ELF-1 (cell line): ENCODE measurements at places on chromosomes 1 and 21.

DNA sequence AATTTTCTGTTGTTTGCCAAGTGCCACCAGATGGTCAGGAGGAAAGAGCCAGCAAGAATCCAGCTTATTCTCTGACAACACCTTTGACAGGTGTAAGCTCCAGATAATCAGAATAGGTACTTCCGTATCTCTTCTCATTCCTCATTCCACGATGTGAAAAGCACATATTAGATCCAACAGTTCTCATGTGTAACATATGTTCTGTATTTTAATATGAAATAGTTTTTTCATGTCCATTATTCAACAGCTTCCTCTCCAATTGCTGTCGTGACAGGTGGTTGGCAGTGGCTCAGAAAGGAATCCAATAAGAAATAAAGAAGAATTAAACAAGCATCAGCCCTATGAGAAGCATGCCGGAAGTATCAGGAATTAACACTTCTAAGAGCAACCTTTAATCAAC lies 1624.7 kb downstream of the MRPL39 start:
- DNase-seq, result no peak

- no peak for DNase-seq
These were observed 13.0 kb downstream of the TFF3 start for GRCh38 chr21:42302076-42302650.

DNA sequence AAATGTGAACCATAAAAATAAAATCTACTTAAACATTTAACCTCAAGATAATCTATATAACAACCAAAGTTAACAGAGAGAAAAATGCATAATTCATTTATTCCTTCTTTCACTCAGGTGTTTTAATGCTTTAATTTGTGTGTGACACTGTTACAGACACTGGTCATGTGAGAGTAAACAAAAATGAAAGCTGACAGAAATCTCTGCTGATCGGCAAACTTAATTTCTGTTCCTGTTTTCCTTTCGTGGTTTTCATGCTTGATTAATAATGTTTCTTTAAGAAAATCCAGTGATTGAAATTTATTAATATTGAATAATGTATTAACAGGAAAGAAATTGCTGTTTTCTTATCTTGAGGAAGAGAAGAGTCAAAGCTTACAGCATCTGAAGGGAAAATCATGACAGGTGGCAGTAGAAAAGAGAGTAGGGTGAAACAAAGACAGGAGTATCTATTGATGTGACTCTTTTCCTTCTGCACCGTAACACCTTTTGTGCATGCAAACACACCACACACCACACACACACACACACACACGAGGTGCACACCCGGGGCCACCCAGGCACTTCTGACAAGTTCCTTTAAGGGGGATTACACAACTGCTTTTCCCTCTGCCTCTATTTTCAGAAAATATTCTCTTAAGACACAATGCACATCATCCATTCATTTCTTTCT lies 1.6 kb downstream of the OR2AK2 start:
- DNase-seq, result no peak

DNA sequence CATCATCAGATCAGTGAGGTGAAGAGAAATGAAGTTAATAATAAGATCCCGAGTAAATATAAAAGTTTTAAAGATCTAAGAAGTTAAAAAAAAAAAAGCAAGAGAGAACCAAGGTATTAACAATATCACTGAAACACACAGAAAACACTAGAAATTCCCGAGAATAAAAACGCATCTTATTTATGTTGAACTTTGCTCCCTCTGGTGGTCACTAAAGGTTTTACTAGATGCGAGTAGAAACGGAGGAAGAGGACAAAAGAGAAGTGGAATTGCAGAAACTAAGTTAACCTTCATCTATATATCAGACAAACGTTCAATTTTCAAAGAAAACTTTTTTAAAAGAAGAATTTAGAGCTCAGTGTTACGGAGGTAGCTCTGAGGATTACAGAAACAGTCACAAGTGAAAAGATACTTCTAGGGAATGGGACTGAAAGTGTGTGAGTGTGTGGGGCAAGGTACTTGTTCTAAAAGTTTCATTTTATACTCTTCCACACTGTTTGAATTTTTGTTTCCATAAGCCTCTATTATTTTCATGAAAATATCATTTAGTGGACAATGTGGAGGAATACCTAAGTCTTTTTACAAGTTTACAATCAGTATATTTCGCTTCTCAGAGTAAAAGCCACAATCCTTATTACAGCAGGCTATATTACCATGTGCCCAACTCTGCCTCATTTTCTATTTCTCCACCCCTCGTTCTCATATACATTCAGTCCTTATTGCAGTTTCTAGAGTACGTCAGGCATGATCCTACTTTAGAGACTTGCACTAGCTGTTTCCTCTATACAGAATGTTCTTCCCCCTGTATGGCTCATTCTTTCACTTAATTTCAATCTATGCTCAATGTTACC lies 19.7 kb downstream of the ACBD6 start:
- DNase-seq, result no peak

GRCh38 chr21:26840201-26840600 lies 5.0 kb downstream of the ADAMTS1 start:
- no peak for DNase-seq

DNA sequence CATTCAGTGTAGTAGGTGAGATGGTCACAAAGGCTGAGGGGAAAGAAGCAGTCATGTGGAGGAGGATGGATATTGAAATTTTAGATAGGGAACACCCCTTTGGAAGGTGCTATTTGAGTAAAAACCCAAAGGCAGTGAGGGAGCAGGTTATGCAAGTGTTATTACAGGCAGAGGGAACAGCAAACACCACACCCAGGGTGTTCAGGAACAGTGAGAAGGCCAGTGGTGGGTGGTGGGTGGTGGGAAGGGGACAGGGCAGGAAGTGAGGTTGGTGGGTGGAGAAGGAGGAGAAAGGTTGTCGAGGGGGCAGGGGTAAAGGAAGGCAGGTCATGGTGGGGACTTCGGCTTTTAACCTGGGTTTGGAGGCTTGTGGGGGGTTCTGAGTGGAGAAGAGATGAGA lies 39.2 kb upstream of the SCMH1 start:
- no peak for DNase-seq

GRCh38 chr1:37878071-37878470 lies 18.7 kb upstream of the MTF1 start:
- no peak for DNase-seq

GRCh38 chr1:197614916-197615692 lies 160.2 kb downstream of the DENND1B start:
- peak; percentile 22 for DNase-seq

DNA sequence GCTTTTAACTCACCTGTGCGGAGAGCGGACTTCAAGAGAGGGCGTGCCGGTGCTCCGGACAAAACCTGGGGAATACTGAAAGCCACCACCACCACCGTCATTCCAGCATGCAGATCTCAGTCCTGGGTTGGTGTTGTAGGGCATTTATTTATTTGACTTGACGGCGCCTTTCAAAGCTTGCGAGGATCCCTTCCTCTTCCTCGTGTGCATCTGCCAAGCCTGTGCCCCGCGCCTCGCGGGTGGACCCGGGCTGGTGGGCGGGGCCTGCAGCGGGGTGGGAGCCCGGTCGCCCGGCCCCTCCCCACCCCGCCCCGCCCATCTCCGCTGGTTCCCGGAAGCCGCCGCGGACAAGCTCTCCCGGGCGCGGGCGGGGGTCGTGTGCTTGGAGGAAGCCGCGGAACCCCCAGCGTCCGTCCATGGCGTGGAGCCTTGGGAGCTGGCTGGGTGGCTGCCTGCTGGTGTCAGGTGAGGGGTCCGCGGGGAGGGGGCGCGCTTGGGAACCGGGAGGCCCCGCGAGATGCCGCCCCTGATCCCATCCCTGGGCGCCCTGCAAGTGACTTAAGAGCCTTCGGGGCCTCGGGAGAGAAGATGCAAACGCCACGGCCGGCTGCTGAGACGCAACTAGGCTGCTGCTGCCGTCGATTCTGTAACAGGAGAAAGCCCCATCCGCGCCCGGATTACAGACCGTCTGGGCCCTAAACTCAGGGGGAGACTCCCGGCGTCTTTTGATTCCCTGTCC lies at the start of gene IL10RB:
Gene IL10RB (plus strand): TSS at position 318 of the 739 bp plus-strand sequence. CDS start 99 bp downstream, at position 417.
- DNase-seq, result peak; percentile 79

- peak; percentile 43 for DNase-seq
These were observed 143.2 kb downstream of the KCTD3 start for GRCh38 chr1:215710036-215710898.

DNA sequence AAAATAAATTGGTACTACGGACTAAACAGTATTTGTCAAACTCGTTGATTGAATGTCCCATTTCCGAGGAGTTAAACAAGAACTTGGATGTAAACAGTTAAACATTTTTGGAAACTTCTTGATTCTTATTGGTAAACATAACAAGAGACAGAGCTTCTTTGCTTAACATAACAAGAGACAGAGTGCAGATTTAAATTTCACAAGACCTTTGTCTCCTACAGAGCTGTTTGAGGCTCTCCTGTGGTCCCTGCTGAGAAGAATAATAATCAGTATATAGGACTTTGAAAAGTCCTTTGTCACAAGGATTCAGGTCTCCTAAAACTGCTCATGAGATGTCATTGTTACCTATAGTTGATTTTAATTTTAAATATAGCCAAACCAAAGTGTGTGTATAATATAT lies 170.6 kb upstream of the C21orf91 start:
- no peak for DNase-seq

GRCh38 chr1:54111624-54112023 lies 41.2 kb downstream of the CDCP2 start:
- no peak for DNase-seq

DNA sequence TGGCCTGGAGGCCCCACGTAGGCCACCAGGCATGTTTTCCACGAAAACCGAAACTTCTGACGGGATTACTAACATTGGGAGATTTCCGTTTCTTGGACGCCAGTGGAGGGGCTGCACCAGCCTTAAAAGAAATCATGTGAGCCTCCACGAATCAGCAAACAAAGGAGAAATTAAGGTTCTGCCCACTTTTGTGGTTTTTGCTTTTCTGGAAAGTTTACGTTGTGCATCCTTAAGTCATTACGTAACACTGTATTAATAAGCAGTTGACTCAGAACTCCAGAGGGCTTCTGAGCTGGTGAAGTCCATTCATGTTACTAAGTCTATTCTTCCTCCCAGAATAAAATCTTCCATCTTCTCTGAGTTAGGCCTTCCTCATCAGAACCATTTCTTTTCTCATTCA lies 168.5 kb downstream of the PSMG1 start:
- DNase-seq, result no peak

DNA sequence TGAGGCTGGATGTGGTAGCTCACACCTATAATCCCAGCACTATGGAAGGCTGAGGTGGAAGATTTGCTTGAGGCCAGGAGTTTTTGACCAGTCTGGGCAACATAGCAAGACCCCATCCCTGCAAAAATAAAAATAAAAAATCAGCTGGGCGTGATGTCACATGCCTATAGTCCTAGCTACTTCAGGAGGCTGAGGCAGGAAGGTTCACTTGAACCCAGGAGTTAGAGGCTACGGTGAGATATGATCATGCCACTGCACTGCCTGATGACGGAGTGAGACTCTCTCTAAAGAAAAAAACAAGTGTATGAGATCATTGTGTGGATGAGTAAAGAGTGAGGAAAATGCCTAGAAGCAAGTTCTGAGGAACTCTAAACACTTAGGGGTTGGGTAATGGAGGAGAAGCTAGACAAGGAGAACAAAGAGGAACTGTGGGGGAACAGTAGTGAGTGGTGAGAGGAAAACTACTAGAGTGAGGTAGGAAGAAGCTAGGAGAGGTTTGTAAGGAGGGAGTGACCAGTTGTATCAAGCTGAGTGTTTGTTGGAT lies 17.0 kb downstream of the CLIC4 start:
- no peak for DNase-seq

DNA sequence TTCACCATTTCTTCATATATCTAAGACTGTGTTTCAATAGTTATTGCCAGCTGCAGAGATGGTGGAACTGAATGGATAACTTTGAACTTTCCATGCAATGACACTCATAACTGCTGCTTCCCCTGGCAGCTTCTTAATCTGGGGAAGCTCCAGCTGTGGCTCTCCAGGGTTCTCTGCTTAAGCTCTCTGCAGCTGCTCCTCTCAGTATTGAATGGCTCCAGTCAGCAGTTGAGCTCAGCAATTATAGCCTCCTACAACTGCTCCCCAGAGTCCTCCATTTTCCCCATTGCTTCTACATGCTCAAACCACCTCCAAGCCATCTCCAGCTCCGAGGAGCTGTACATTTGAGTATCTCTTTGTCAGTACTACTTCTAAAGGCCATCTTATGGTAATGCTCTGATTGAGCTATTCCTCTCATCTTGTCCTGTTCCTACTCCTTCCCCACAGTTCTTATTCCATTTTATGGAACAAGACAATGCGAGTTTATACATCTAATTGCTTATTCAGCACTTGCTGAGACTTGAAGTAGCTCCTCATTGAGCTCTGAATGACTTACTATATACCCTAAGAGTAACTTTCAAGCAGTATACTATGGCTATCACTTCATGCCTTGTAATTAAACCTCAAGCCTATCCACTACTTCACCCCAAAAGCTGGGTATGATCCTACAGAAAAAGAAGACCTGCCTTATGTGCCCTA lies 362.4 kb downstream of the NEGR1 start:
- DNase-seq, result no peak

DNA sequence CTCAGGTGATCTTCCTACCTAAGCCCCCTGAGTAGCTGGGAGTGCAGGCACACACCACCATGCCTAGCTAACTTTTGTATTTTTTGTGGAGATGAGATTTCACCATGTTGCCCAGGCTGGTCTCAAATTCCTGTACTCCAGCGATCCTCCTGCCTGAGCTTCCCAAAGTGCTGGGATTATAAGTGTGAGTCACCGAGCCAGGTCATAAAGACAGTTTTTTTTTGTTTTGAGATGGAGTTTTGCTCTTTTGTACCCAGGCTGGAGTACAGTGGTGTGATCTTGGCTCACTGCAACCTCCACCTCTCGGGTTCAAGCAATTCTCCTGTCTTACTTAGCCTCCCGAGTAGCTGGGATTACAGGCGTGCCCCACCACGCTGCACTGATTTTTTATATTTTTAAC lies 42.1 kb downstream of the KIF1B start:
- DNase-seq, result peak; percentile 19

GRCh38 chr1:212459656-212460055 lies 26.9 kb downstream of the NENF start:
- DNase-seq, result no peak

- DNase-seq, result peak; percentile 82
These were observed at the start of gene AGO4 for GRCh38 chr1:35807614-35808449. Gene AGO4, plus strand, starts transcription at chr1:35808016. Its CDS starts 401 bp downstream, at chr1:35808417.

GRCh38 chr1:26459573-26460031 lies 12.6 kb upstream of the HMGN2 start:
- no peak for DNase-seq

DNA sequence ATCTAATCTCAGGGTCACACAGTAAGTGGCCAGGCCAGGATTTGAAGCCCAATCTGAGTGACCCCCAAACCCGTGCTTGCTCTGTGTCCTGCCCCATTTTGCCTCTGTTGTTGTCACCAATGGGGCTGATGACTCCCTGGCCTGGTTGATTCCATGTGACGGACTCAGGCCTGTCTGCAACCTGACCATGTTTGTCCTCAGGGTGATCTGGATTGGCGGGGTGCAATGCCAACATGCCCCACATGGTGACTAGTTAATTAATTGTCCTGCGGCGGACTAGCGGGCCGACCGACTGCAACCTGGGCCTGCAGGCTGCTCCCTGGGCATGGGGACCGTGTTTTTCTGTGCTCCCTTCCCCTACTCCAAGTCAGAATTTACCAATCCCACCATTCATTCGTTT lies 256.3 kb downstream of the MATN1 start:
- DNase-seq, result no peak

GRCh38 chr1:76802094-76802493 lies 65.2 kb upstream of the ST6GALNAC5 start:
- no peak for DNase-seq
